ENCODE measurements at places on chromosomes 2 and 18.

DNA sequence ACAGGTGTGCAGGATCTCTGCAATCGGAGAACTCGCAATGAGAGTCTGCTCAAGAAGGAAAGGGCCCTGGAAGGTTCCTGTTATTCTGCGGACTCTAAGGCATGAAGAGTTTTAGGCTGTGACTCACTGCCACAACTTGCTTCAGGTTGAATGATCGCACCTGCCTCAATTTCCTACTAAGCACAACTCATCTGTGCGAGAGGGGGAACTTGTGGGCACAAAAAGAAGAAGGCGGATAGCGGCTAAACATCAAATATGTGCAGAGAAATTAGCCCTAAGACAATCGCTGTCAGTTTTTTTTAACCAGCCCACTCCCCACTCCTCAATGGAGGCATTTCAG, 14.0 kb upstream of the CREG2 start:
- DNase-seq = no peak

DNA sequence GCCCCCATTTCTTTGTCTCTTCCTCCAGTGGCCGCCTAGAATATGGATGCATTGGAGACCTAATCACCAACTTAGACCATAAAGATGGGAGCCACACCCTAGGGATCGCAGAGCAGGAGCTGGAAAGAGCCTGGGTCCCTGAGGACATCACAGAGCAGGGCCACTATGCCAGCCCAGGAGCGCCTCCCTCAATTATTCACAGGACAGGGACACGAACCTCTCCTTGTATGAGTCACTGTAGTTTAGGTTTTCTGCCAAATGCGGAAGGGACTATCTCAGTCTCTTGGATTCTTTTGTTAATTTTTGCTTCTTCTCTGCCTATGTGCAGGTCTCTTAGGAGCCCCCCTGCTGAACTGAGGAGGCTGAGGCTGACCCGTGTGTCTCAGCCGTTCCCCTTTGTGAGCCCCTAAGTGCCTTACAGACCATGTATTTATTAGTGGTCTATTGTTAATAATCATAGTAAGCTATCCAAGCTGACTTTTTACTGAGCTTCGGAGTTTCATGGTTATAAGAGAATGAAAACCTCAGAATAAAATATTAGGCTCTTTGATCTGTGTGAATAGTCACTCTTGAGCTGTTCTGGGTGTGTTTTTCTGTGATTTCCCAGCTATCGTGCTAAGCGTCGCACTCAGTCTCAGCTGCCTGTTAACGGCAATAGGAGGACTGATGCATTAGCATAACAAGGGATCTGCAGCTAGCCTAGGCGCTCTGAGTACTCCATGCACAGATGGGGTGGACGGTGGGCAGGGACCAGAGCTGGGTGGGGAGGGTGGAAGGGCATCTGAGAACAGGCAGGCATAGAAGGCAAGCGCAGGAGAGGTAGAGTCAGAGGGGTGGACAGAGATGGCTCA, 12.7 kb upstream of the PTPN4 start:
- DNase-seq = no peak

- no peak for DNase-seq
Measured at GRCh38 chr2:118983915-118984314, 41.9 kb downstream of the MARCO start.

DNA sequence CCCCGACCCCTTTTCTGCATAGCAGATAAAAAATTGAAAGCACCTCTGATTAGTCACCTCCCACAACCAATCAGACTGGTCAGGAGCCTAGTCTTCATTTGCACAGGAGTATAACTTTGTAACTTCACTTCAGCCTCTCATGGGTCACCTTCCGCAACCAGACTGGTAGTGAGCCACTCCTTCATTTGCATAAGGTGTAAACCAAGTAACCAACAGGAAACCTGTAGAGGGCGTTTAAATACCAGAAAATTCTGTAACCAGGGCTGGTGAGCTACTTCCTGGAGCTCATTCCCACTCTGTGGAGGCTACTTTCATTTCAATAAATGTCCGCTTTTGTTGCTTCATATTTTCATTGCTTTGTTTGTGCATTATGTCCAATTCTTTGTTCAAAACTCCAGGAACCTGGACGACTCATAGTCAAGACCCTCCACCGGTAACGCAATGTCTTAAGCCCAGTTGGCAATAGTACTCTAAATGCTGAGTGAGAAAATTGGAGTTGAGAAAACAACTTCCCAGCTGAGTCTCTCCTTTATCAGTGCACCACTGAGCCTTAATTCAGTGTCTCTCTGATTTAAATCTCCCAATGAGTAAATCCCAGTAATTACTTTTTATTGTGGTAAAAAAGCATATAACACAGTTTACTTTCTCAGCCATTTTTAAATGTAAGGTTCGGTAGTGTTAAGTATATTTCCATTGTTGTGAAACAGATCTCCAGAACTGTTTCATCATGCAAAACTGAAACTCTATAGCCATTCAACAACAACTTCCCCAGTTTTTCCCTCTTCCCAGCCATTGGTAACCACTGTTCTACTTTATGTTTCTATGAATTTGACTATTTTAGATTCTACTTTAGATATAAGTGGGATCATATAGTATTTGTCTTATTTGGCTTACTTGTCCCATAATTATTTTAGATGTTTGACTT, 392.7 kb upstream of the SLC8A1 start:
- no peak for DNase-seq

GRCh38 chr18:79487183-79487800, 91.6 kb downstream of the NFATC1 start:
- no peak for DNase-seq

GRCh38 chr2:156800781-156801361, 364.7 kb downstream of the GPD2 start:
- DNase-seq = no peak

DNA sequence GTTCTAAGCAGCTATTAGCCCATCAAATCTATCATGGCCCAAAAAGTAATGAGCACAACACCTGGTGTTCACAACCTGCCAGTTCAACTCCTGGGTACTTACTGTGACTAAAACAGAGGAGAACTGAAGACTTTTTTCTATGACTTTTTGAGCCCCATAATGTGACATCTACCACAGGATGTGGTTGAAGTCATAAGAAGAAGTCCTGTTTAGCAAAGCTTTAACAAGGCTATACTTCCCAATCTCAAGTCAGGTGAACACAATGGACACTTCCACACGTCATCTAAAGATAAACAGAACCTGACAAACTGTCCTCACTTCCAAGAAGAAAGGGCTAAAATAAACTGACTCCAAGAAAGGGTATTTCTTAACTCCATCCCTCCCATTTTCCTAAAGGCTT, 138.8 kb downstream of the ATAD2B start:
- DNase-seq = no peak

- DNase-seq = no peak
Measured at GRCh38 chr2:148939271-148939670, 64.2 kb downstream of the KIF5C start.

- no peak for DNase-seq
Measured at GRCh38 chr2:195532628-195533271, 124.3 kb upstream of the SLC39A10 start.

DNA sequence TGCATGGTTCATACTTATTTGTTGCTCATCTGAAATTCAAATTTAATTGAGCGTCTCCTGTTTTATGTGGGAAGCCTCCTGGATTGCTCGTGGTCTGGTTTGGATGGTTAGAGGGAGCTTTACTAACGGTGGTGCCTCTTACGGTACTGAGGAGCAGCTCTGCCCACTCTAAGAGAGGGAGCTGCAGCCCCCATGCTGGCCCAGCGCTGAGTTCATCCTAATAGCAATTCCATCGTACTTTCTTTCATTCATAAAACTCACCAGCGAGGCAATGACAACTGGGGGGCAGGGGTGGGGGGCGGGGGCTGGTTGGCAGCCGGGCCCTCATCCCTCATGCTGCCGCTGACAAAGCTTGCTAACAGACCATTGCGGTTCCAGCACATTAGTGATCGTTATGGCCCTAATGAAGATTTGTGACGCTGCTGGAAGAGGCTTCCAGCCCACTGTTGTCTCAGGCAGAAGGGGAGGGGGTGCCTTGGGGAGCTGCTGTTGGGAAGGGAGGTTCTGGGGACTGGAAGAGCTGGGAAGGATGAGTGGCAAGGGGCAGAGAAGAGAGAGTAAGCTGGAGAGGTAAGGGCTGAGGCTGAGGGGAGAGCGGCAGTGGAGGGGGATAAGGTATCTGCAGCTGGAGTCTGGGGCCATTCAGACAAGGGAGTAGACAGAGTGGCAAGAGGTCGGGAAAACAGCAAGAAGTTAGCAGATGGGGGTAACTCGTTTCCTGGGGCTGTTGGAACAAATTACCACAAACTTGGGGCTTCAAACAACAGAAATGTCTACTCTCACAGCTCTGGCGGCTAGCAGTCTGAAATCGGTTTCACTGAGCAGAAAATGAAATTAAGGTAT, 238.1 kb downstream of the LPIN1 start:
- DNase-seq = no peak

DNA sequence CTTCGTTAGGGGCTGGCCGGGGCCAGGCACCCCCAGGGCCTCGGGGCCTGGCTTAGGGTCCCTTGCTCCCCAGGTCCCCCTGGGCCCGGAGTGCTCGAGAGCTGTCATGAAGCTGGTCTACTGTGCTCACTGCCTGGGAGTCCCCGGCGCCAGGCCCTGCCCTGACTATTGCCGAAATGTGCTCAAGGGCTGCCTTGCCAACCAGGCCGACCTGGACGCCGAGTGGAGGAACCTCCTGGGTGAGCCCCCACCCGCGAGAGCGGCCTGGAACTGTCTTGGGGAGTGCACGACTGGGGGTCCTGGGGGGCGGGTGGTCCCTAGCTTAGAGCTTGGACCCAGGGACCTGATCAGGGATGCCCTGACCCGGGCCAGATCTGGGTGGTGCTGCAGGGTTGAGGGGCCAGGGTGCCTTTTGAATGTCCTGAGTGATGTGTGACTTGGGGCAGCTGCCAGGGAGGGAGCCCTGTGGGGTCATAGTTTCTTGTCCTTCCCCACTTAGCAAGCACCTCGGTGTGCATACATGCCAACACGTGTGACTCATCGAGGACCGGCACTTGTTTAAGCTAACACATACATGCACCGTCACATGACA, 27.9 kb downstream of the GPC1 start:
- peak; percentile 0 for DNase-seq

DNA sequence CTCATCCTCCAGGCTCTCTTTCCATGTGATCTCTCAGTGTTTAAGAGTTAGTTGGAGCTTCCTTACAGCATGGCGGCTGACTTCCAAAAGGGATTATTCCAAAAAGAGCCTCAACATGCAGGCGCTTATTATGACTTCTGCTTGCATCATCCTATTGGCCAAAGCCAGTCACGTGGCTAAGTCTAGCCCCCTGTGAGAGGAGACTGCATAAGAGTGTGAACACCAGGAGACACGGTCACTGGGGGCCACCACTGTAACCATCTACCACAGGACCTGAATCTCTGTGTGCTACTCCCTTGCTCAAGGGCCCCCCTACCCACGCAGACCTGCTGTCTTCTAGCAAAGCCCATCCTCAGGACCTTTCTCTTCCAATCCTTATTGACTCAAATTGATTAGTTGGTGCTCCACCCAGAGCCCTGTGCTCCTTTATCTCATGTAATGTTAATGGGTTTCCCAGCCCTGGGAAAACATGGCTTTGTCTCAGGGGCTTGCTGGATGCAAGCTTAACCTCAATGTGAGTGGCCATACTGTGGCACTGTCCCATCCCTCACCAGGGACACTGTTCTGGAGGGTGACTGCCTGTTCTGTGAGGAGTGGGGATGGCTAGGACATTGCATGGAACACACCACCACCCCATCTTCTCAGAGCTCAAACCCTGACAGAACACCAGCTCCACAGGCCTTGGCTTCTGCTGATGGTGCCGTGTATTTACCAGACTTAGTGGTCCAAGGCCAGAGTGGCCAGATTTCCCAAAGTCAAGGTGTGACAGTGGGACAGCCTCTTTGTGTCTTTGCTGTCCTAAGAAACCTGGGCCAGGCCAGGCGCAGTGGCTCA, 4.2 kb downstream of the IL1RN start:
- no peak for DNase-seq

DNA sequence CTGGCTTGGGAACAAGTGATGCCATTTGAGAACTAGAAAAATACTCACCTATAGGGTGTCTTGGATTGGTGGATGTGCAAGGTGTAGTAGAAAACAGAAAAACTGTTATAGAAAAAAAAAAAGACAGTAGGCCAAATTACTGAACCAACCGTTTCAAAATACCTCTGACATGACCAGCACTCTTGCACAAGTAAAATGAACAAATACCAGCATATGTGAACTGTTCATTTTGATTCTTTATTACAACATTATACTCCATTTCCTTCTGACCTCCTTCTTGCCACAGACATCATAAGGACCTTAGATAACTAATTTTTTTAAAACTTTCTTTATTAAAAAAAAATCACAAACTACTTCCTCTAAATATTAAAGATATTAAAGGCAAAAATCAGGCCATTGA, 125.5 kb downstream of the ATAD2B start:
- DNase-seq = no peak

DNA sequence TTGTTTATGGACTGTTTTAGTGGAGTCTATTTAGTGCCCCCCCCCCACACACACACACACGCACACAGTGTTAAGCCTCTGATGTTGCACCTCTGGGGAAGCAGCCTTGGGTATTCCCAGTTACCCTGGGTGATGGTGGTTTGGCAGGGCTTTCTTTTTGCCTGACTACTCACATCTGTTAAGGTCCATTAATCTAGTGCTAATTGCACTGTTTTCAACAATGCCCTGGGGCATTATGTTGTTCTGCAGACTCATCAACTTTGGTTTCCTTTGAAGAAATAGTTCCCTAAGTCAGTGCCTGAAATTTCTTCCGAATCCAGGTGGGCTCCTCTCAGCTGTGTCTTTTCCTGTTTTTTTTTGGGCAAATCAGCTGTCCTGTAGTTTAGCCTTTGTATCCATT, 34.7 kb downstream of the SPOPL start:
- DNase-seq = no peak

DNA sequence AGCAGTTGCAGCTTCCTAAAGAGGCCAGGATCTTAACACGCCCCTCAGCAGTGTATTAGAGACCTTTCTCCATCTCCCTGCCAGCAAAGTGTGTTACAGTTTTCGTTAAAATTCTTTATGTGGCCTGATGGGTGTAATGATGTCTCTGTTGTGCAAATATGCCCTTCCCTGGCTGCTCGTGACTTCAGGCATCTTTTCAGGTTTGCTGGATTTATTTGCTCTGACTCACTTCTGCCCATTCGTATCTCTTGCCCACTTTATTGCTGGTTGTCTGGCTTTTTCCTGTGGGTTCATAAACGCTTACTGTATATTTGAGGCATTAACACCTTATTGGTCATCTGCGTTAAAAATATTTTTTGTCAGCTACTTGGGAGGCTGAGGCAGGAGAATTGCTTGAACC, 134.5 kb downstream of the ASB1 start:
- DNase-seq = no peak

GRCh38 chr2:218648088-218648786, 11.2 kb downstream of the ZNF142 start:
- DNase-seq = peak; percentile 46

- DNase-seq = no peak
Measured at GRCh38 chr2:164538240-164538866, 82.9 kb downstream of the GRB14 start.

GRCh38 chr2:220157312-220157711, 529.9 kb downstream of the SLC4A3 start:
- no peak for DNase-seq

- no peak for DNase-seq
Measured at GRCh38 chr18:23547846-23548245, 38.5 kb downstream of the NPC1 start.

Data from stimulated activated CD4-positive, alpha-beta T cell treated with anti-CD3 and anti-CD28 coated beads, Interleukin-4, amount 100 ng/mL, for 1 hour (primary cell).